ENCODE measurements at places on chromosomes 5 and 9. TPM values are rescaled to one million over a fixed set of nuclear protein-coding genes. Genes with fewer than 3 reads are reported as not detected.

- no peaks in the 10 kb centered on the region for H3K4me1 ChIP-seq
- H3K36me3 ChIP-seq = no peaks in the 10 kb centered on the region
- no peak for DNase-seq
- H3K4me3 ChIP-seq = no peak overlapping the region
- H3K27ac ChIP-seq = no peak overlapping the region
Measured at GRCh38 chr5:171363846-171364245, 23.8 kb upstream of the NPM1 start.

ROR2 gene
- 33.6 TPM for total RNA-seq

MAP1B gene
- total RNA-seq = 66.1 TPM

PIP5K1B gene
- total RNA-seq = 9.6 TPM

- peak; percentile 80 for DNase-seq
- H3K27me3 ChIP-seq = no peaks in the 10 kb centered on the region
Measured at GRCh38 chr9:35731415-35732184, 395 bp downstream of the TLN1 start.

PCDHGA1 gene
- 0.20 TPM for total RNA-seq

Data from K562 (cell line).